ENCODE measurements at places on chromosomes 5 and 9.

GRCh38 chr5:14716755-14717752 is 52.5 kb downstream of the OTULIN start:
- DNase-seq: no peak

GRCh38 chr5:66720780-66721179 is 124.6 kb downstream of the MAST4 start:
- DNase-seq: no peak

GRCh38 chr5:167096816-167097215 is 1194.6 kb upstream of the WWC1 start:
- DNase-seq: no peak

- DNase-seq: no peak
Measured at GRCh38 chr5:51987669-51988209, 604.5 kb downstream of the ISL1 start.

- no peak for DNase-seq
Measured at GRCh38 chr5:67223211-67223610, 26.6 kb upstream of the CD180 start.

GRCh38 chr9:22625540-22625939 is 178.9 kb downstream of the DMRTA1 start:
- DNase-seq: no peak

- no peak for DNase-seq
Measured at GRCh38 chr5:111277061-111277460, 52.9 kb downstream of the CAMK4 start.

DNA sequence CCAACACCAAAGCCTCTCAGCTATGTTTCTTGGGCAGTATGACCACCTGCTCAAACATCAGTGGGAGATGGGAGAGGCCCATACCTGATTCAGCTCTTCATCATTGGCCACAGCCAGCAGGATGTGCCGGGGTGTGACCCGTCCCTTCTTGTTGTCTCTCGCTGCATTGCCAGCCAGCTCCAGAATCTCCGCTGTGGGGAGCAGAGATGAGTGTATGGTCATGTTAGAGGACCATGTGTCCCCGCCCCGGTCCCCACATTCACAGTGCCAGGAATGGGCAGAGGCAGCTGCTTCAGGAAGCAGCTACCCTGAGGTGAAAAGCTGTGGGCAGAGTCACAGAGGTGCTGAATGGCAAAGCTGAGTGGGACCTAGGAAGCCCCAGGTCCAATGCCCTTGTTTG is 29.1 kb downstream of the MACROH2A1 start:
- DNase-seq: no peak

DNA sequence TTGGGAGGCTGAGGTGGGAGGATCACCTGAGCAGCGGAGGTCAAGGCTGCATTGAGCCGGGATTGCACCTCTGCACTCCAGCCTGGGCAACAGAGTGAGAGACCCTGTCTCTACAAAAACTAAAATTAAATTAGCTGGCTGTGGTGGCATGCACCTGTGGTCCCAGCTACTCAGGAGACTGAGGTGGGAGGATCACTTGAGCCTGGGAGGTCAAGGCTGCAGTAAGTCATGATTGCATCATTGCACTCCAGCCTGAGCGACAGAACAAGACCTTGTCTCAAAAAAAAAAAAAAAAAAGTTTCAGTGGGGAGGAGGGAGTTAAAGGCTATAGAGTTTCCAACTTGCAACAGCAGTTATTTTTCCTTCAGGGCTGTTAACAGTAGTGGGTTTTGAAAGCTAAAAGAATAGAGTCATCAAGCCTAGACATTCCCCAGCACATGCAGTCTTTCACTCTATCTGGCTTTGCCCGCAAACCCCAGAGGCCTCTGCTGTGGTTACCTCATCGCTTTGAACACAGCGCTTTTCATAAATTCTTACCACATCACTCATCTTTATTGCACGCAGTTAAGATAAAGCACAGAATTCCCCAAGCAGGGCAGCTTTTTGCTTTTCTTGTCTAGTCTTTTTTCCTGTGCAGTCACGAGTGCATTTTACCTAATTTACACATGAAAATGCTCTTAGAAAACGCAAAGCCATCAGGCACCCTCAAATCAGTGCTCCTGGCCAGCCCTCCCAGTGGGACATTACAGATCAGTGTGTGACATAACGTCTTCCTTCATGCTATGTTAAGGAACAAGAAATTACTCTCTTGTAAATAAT is 8.7 kb upstream of the SLC2A8 start:
- no peak for DNase-seq

DNA sequence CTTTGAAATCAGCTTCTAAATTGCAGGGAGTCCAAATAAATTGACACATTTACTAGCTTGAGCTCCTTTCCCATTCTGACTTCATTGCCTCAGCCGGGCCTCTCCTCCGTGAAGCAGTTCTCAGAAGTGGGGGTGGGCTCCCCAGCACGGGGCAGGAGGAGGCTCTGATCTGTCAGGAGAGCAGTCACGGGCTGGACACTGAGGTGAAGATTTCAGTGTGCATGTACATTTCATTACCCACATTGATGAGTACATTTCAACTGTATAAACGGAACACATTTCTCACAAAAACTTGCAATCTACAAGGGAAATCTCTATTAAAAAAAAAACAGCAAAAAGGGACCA is 195.9 kb downstream of the SEMA6A start:
- DNase-seq: no peak

DNA sequence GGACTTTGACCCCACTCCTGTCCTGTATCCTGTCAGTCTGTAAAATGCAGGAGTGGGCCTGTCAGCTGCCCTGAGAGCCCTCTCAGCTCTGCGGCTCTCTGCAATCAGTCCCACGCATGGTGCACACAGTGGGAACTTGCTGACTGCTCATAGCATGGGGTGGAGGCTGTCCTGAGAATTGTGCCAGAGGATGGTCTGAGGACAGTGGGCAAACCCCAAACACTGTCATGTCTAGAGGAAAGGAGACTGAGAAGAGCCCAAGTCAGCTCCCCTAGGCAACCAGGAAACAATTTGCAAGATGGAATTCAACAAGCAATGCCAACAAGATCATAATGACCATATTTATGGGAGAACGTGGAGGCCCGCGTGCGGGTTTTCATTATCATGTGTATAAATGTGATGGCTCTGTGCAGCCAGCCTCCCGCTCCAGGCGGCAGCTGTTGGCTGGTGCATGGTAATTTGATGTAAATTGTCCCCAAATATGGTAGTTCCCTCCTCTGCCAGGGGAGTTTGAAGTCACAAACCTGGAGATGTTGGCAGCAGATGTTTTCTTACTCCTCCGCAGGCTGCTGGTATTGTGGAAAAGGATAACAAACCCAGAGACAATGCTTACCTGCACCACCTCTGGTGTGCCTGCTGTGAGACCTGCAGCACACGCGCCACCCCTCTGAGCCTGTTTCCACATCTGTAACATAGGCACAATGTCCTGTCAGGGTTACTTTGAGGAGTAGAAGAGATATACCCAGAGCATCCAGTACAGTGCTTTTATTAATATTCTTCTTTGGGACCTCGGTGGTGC is 39.8 kb upstream of the ALDH1B1 start:
- no peak for DNase-seq

Measured in endothelial cell of umbilical vein (primary cell).